Left kidney (tissue), 8 donors: ENCODE measurements at places on chromosomes 4 and X.

DNA sequence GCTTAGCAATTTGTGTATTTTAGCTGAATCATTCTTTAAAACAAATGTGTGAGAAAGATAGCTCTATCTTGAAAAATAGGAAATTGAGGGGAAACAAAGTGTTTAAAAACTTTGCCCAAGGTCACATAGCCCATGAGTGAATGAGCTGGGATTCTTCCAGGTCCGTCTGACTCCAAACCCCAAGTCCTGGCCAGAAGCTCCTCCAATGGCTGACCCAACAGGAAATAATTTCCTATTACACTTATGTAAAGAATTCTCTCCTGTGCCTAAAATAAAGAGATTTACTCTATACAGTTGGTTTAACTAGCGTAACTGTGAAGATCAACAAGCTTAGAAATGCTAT, 287.6 kb downstream of the ARHGAP24 start:
- no peak for DNase-seq

DNA sequence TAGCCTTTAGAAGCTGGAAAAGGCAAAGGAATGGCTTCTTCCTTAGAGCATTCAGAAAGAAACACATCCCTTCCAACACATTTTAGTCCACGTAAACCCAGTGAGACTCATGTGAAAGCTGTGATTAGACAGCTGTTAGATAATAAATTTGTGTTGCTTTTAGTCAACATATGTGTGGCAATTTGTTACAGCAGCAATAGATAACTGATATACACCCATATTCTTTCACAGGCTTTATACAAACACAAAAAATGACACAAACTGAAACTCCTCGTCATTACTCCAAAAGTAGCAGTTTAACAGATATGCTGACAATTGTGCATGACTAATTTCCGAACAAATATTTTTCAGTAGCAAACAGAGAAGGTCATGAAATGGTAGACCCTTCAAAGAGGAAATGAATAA, 65.3 kb downstream of the ANTXR2 start:
- no peak for DNase-seq

GRCh38 chr4:122739174-122739573, 6.7 kb downstream of the BBS12 start:
- DNase-seq: no peak

GRCh38 chr4:73676861-73677323, 56.7 kb upstream of the RASSF6 start:
- DNase-seq: peak; percentile 57

DNA sequence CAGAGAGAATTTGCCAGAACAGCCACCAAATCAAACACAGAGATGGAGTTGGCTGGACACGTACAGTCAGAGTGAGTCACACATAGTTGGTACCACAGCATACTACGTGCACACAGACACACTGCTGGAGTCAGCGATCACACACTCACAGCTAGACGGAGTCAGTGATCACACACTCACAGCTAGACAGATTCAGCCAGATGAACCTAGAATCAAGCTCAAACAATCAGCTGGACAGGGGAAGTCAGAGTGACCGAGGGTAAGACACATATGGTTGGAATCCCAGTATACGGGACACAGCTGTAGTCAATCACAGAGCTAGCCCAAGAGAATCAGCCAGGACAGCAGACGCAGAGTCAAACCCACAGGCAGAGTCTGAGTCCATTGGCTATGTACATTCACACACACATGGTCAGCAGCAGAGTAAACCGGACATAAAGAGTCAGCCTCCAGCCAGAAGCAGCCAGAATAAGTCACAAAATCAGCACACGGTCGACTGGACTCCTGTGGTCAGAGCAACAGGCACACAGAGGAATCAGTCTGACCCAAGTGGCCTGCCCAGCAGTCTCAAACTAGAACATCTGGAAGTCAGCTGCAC, 4.6 kb downstream of the SLC38A5 start:
- DNase-seq: no peak

- no peak for DNase-seq
These were observed 109.8 kb downstream of the NYX start for GRCh38 chrX:41556958-41557357.

GRCh38 chr4:87465739-87466366, 43.5 kb downstream of the NUDT9 start:
- peak; percentile 42 for DNase-seq

- no peak for DNase-seq
These were observed 120.2 kb upstream of the NDP start for GRCh38 chrX:44093431-44093830.

GRCh38 chr4:155777971-155778735, 19.3 kb downstream of the GUCY1B1 start:
- no peak for DNase-seq

DNA sequence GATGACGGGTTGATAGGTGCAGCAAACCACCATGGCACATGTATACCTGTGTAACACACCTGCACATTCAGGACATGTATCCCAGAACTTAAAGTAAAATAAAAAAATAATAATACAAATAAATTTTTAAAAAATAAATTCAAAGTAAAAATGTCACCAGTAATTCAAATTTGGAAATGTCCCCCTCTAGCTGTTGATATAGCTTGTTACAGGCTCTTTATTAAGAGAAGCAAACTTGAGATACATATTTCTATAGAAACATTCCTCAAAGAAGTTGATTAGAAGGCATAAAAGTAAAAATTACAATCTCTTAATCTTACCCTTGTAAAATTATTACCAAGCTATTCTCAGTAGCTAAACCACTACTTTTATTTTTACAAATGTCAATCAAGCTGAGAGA, 1397.0 kb downstream of the FAM133A start:
- no peak for DNase-seq

DNA sequence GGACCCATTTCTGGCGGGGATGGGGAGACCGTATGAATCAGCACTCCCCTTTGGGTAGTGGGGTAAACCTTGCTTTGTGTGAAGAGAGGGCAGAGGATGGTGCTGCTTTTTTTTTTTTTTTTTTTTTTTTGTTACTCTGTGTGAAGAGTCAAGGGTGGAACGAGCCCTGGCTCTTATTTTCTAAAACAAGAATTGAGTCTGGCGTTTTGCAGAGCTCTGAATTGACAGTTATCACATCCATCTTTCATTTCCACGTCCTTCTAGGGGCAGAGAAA, 1.2 kb downstream of the SLAIN2 start:
- no peak for DNase-seq

DNA sequence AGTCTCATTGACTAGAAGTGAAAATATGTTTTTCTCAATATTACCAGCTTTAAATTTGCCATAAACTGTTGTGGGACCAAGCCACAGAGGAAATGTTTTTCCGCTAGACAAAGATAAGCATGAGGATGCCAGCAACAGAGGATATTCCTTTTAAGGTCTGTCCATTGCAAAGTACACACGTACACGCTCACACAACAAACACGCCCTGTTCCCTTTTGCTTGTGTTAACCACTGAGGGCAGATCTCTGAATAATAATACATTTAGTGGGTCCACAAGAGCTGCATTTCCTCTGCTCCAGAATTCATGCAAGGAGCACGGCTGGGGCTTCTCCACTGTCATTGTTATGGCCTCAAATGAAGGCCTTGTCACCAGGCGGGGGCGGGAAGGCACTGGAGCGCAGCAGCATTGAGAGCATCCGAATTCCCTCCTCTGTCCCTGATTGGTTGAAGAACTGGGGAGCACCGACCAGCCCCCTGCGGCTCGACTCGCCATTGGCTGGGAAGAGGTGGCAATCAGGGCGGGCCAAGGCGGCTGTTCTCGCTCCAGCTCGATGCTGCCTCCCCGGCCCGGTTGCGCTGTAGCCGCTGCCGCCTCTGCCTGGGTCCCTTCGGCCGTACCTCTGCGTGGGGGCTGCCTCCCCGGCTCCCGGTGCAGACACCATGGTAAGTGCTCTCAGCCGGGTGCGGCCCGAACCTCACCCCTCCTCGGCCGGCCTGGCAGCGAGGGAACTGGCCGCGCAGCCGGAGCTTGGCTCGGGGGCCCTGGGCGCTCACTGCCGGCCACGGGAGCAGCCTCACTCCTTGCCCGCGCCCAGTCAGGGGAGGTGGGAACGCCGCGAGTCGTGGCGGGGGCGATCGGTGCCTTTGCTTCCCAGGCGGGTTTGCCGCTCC, at the start of gene GUCY1B1:
Gene GUCY1B1, plus strand, starts transcription at position 541 of the 891 bp plus-strand sequence. Its CDS starts 120 bp downstream, at position 661.
- peak; percentile 93 for DNase-seq

GRCh38 chr4:18722748-18723191, 701.2 kb upstream of the LCORL start:
- peak; percentile 17 for DNase-seq

DNA sequence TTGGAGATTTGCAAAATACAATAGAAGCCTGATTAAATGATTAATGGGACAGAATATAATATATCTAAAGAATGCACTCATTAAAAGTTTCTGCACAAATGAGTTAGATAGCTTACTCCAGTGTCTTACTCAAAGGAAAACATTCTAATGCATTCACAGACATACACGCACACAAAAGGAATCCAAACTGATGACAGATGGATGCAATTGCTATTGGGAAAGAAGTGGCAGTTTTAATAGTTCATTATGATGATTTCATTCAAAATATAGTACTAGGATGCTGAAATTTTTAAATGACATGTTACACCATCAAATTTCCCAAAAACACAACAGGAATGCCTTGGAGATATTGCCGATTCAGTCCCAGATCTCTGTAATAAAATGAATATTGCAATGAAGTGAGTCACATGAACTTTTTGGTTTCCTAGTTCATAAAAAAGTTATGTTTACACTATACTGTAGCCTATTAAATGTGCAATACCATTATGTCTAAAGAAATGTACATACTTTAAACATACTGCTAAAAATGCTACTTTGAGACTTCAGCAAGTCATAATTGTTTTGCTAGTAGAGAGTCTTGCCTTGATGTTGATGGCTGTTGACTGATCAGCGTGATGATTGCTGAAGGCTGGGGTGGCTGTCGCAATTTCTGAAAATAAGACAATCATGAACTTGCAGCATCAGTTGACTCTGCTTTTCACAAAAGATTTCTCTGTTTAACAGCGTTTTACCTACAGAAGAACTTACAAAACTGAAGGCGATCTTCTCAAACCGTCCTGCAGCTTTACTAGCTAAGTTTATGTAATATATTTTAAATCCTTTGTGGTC, 45.6 kb downstream of the BBS12 start:
- no peak for DNase-seq

DNA sequence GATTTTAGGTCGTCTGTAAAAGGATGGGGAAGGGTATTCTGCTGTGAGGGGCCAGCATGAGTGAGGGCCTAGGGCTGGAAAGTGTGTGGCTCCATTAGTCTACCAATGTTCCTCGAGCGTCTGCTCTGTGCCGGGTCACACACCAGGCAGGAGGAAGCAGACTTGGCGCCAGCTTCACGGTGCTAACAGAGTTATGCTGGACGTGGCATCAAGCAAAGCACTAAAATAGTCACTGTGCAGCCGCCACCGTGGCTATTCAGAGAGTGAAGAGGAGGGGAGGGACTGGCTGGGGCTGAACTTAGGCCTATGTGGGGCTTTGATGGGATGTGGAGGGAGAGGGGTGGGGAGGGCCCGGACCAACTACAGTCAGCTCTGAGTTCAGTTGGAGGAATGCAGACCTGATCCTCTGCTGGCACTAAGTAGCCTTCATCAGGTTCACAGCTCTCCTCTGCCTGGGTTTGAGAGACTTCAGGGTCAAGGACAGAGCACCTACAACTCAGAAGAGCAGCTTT, 83.9 kb upstream of the MSX1 start:
- DNase-seq: no peak

DNA sequence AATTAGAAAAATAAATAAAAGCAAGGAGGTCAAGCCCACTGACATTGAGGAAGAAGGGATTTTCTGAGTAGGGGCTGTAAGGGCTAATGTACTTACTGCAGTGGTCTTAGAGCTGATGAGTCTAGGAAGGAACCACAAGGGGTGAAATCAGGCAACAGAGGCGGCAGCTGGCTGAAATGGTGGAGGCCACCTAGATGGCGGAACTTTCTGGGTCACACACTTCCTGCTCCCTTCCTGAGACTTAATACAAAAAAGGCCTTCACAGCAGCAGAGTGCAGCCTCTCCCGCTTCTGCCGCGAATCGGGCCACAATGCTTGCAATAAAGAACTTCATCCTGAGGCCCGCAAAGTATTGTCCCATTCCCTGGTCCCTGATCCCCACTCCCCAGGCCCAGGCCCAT, 15.4 kb downstream of the SNX12 start:
- no peak for DNase-seq

GRCh38 chr4:173171987-173172386, 3.4 kb downstream of the GALNT7 start:
- no peak for DNase-seq

- DNase-seq: no peak
These were observed 34.7 kb upstream of the SPON2 start for GRCh38 chr4:1207157-1207470.

GRCh38 chrX:70087857-70088630, 25.8 kb downstream of the OTUD6A start:
- no peak for DNase-seq

GRCh38 chr4:110005461-110006056, 92.9 kb downstream of the EGF start:
- DNase-seq: peak; percentile 81

DNA sequence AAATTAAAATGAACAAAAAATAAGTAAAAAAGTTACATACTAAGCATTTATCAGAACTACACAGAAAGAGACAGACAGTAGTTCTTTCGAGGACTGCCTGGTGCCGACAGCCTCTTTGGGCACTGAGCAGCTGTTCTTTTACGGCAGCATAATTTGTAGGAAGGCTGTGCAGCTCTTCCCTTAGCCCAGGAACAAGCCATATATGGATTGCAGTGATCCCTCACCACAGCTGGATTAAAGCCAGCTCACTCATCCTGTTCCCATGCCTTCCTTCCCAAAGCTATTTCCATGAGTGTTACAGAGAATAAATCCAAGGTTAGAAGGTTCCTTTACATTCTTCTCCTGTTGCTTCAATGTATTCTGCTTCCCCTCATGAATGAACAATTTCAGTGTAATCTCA, 71.7 kb downstream of the DDX60L start:
- peak; percentile 68 for DNase-seq

GRCh38 chr4:176443117-176443516, 123.4 kb downstream of the SPCS3 start:
- DNase-seq: no peak

DNA sequence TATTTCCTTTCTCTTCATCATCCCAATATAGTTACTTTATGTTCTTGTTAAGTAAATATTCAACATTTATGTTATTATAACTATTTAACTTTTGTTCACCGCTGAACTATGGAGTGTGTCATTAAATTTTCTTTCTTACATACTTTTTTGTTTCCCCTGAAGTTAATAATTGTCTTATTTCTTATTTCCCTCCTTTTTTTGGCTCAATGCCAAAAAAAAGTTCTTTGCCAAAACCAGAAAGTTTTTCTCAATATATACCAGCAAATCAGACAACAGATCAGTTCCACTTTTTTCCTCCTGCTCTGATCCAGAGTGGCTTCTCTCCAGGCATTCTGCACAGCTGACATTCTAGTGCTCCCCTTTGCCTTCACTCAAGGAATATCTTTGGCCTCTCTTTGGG, 187.0 kb upstream of the PPARGC1A start:
- no peak for DNase-seq

- DNase-seq: no peak
These were observed 23.2 kb downstream of the APOO start for GRCh38 chrX:23884427-23885024.

- no peak for DNase-seq
These were observed 23.8 kb upstream of the CYP4V2 start for GRCh38 chr4:186167605-186168004.
